Fibroblast of gingiva (primary cell): ENCODE measurements at places on chromosomes 4 and X.

GRCh38 chrX:145213504-145213903 lies 33.8 kb upstream of the SPANXN1 start:
- no peak for DNase-seq

- DNase-seq = no peak
Observed at GRCh38 chr4:123455360-123455759, 58.8 kb downstream of the SPRY1 start.

DNA sequence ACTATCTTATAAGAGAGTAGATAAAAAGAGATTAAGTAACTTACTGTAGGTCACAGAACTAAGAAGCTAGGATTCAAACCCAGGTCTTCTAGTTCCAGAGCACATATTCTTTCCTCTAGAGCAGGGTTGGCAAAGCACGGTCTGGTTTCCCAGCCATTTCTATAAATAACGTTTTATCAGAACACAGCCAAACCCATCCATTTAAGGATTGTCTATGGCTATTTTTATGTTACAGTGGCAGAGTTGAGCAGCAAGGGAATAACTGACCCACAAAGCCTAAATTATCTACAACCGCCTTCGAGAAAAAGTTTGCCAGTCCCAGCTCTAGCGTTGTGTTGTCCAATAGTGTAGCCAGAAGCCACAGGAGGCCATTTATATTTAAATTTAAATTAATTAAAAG lies 7.5 kb downstream of the TMEM144 start:
- no peak for DNase-seq

GRCh38 chrX:17814059-17814458 lies 47.0 kb downstream of the RAI2 start:
- no peak for DNase-seq

- no peak for DNase-seq
Observed at GRCh38 chrX:154419688-154420401, 8.5 kb downstream of the TAFAZZIN start.

- DNase-seq = no peak
Observed at GRCh38 chr4:186228514-186228894, 1.2 kb downstream of the KLKB1 start.

- DNase-seq = no peak
Observed at GRCh38 chr4:18405054-18405453, 383.5 kb upstream of the LCORL start.

DNA sequence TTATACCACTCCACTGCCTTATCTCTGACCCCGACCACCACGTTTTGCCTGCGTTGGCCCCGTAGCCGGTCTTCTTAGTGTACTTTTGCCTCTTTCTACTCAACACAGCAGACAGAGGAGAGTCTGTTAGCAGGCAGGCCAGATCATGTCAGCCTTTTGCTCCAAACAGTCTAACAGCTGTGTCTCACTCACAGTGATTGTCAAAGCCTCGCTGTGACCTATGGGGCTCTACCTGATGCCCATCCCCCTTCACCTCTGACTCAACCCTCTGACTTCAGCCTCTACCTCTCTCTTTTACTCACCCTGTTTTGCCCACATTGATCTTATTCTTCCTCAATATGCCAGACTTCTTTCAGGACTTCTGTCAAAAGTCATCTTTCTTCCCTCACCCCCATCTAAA lies 127.1 kb downstream of the TRIML1 start:
- DNase-seq = no peak

GRCh38 chr4:158319880-158320279 lies 109.6 kb downstream of the TMEM144 start:
- DNase-seq = no peak

GRCh38 chr4:108619372-108620100 lies 840 bp upstream of the RPL34 start:
- no peak for DNase-seq

GRCh38 chrX:109360301-109360700 lies 121.6 kb downstream of the GUCY2F start:
- no peak for DNase-seq

DNA sequence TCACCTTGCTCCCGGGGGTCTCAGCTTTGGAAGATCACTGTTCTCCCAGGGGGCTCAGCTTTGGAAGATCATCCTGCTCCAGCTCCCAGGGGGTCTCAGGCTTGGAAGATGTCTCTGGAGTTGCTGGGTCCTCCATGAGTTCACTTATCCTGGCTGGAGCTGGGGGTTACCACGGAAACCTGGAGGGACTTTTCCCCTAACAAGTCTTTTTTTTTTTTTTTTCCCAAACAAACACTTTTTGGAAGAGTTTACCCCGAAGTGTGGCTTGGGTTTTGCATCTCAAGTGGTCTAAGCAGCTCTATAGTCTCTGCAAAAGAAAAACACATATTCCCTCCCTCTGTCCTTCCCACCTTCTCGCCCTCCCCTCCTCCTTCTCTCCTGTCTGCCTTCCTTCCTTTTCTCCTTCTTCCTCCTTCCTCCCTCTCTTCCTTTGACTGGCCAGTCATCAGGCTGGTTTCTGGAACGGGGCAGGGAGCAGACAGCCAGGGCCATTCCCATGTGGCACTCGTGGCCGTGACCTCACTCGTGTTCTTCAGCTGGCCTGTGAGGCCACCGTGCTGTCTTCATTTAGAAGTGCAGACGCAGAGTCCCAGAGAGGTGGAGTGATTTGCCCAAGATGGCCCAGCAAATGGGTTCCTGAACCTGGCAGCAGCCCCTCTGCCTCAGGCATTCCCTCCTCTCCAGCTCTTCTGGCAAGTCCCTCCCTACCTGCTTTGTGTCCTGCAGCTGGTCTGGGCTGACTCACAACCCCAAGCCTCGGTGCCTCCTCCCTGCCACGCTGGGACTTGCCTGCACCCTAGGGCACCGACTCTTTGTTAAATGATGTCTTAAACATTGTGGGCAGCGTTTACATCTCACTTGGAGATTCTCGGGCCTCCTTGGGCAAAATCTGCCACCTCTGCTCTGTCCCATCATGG lies 25.9 kb upstream of the HMX1 start:
- no peak for DNase-seq

DNA sequence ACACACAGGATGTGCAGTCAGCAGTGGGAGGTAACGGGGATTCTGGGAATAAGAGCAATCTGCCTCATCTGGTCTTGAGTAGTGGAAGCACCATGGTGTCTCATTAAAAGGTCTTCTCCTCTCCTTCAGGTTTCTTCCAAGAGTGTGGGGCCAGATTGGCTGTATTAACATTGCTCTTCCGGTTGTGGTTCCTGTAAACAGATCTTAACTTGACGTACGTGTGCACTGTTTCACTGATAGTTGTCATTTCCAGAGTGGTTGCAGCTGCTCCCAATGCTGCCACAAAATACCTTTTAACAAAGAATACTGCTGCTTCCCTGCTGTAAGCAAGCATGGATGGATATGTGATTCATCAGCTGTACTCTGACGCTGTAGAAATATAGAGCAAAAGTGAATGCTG lies 1443.4 kb upstream of the TENM3 start:
- DNase-seq = no peak

DNA sequence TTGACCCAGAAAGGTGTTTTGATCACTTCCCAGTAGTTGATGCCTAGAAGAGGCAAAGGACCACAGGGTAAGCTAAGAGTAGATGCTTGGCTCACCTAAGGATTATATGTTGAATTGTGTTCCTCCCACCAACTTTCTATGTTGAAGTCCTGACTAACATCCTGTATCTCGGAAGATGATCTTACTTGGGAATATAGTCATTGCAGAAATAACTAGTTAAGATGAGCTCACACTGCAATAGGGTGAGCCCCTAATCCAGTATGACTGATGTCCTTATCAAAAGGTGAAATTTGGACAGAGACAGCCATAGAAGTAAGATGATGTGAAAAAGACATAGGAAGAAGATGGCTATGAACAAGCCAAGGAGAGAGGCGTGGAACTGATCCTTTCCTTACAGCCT lies 3.3 kb upstream of the HMGB2 start:
- DNase-seq = no peak
